ENCODE measurements at places on chromosomes 5 and 9.

- no peak for DNase-seq
These were observed 23.2 kb upstream of the TBC1D9B start for GRCh38 chr5:179930788-179931473.

- DNase-seq: peak; percentile 56
These were observed 9.9 kb downstream of the ZBED3 start for GRCh38 chr5:77076961-77077828.

DNA sequence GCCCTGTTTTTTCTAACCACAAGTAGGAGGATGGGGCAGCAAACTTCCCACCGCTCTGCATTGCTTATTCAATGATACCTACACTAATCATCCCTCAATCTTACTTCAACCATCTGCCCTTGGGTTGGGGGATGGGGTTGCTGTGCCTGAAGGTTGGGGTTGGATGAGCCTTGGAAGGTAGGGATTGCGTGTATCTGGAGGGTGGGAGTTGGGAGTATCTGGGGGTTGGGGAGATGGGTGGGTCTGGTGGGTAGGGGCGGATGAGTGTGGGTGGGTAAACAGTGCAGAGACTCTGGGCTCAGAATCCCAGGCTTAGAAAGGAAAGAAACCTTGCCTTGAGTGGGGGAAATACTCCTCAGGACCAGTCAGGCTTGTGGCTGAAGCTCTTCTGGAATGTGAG lies 467.4 kb downstream of the DIRAS2 start:
- no peak for DNase-seq

DNA sequence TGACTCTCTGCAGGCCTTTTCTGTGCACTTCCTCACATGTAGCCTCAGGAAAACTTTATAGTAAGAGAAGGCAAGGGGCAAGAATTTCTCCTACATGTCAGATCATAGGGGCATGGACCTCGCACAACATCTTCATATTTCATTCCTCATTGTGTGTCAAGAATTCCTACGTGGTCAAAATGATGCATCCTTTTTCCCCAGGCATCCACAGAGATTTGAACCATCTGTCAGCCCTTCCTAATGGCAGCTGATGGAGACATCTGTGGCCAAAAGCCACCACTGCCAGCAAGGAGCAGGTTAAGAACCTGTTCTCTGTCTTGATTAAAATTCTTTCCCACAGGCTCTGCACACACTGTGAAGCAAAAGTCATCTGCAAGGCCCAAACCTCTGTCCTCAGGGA lies 42.5 kb downstream of the MFAP3 start:
- no peak for DNase-seq

GRCh38 chr9:79883073-79883645 lies 311.4 kb downstream of the TLE4 start:
- DNase-seq: no peak

DNA sequence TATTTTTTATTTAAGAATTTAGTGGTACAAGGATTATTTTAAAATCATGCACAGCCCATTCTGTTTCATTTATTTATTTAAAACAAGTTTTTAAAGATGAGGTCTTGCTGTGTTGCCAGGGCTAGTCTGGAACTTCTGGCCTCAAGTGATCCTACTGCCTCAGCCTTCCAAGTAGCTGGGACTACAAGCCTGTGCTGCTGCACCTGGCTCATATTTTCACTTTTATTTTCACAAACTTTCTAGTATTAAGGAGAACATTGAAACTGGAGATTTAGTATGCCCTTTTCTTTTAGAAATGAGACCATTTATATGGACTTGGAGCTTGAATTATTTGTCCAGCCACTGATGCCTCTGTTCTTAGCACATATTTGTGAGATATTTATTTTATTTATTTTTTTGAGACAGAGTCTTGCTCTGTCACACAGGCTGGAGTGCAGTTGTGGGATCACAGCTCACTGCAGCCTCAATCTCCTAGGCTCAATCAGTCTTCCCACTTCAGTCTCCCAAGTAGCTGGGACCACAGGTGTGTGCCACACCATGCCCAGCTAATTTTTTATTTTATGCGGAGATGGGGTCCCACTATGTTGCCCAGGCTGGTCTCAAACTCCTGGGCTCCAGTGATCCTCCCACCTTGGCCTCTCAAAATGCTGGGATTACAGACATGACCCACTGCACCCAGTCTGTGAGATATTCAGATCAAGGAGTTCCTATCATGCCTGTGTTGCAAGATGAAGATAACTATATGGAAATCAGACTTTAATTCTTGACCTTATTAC lies 7.4 kb downstream of the DMXL1 start:
- no peak for DNase-seq

GRCh38 chr9:135601988-135602387 lies 37.4 kb downstream of the GLT6D1 start:
- no peak for DNase-seq

- DNase-seq: no peak
These were observed 70.4 kb downstream of the ARRDC3 start for GRCh38 chr5:91312698-91313097.

DNA sequence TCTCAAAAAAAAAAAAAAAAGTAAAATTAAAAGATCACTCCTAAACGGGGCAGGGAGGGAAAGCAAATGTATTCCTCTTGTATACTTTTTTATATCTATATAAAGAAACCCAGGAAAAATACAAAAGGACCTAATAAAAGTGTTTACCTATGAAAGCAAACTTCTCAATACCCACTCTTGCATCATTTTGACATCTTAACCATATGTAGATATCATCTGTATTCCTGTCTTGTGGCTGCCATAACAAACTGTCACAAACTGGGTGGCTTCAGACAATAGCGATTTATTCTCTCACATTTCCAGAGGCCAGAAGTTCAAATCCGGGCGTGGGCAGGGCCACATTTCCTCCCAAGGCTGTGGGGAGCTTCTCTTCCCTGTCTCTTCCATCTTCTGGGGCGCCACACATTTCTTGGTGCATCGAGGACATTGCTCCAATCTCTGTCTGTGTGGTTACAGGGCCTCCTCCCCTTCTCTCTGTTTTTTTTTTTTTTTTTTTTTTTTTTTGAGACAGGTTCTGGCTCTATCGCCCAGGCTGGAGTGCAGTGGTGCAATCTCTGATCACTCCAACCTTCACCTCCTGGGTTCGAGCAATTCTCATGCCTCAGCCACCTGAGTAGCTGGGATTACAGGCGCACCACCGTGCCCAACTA lies 58.4 kb upstream of the IL17B start:
- DNase-seq: no peak

DNA sequence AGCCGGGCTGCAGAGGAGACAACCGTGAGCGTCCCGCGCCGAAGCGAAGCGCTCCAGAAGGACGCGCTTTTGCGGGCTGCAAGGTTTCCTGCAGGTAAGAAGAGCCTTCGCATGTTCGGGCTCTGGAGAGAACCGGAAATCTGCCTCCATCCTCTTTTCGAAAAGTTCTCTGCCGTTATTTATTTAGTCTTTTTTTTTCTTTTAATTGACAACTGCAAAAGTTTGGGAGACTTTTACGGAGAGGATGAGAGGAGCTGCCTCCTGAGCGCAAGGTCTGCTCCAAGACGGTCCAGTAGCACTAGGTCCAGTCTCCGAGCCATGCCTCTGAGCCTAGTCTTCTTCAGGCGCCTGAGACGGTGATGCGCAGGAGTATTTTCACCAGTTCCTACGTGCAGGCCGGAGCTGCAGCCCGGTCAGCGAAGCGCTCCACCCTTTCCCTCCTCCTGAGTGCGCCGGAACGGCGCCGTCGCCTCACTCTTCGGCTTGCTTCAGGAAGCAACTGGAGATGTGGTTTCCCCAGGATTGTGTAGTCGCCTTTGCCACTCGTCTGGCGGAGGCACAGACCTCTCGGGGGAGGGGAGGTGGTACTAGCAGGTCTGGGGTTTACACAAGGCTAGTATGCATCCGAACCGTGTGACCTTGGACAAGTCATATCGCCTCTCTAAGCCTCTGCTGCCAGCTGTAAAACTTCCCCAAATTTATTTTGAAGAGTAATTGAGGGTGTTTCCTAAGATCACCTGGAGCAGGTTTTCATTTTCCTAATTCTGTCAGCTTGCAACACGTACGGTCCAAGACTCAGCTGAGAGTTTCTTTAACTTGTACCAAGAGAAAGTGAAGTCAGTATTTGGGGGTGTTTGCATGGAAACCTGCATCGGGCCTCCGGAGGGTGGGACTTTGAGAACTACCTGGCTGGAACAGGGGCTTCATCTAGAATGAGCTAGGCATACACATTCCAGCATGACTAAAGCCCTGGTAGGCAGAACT lies 4.5 kb downstream of the POU4F3 start:
- no peak for DNase-seq

- DNase-seq: no peak
These were observed 56.7 kb upstream of the SLC44A1 start for GRCh38 chr9:105187781-105188180.

DNA sequence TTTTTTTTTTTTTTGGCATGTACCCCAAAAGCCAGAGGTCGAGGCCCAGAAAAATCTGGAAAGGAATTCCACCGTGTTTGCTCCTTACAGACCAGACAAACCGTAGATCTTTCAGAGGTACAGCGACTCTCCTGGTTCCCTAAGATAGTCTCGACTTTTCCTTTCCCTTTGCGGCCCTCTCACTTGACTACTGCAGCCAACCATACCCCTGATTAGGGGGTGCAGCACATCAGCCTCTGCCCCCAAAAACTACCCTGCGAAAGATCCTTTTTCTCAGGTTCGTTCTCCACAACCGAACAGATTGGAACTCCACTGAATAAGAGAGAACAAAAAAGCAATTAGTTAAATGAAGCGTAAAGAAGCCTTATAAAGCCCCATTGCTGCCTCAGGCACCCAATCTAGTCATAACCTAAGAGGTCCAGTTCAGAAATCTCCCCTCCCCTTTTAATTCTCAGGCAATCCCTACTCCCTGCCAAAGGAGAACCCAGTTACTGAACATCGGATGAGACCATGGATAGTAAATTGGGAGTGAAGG lies 379 bp upstream of the TICAM2 start:
- DNase-seq: no peak

- no peak for DNase-seq
These were observed 148.1 kb downstream of the RGS3 start for GRCh38 chr9:113611461-113612215.

DNA sequence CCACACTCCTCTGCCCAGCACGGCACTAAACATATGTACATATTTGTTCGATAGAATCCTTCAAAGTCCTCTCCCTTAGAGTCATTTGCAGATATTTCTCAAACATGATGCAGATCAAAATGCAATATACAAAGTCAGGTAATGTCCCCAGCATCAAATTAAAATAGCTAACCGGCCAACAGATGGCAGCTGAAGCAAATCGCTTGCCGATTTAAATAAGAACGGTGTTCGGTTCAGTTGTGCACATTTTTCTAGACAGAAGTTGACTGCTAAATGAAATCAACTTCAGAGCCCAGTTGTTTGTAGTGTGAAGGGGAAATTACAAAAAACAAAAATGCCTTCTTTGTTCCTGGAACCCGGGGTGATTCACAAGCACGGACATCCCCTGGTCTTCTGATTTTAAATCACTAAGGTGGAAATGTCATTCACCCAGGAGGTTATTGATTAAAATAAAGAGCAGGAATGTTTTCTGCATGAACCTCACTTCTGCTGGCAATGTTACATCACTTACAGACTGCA lies 219.2 kb downstream of the EBF1 start:
- DNase-seq: no peak

DNA sequence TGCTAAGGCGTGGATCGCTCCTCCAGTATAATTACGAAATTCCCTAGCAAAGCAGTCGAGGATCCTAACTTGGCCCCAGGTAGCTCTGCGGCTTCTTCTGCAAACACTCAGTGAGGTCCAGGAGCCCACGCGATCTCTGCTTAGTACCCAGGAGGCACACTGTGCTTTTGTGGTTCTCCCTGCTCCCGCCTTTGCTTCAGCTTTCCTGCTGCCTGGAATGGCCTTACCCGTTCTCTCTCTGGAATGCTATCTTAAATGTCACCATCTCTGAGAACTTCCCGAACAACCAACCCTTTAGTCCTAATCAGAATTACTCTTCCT lies 639 bp downstream of the INVS start:
- DNase-seq: no peak

DNA sequence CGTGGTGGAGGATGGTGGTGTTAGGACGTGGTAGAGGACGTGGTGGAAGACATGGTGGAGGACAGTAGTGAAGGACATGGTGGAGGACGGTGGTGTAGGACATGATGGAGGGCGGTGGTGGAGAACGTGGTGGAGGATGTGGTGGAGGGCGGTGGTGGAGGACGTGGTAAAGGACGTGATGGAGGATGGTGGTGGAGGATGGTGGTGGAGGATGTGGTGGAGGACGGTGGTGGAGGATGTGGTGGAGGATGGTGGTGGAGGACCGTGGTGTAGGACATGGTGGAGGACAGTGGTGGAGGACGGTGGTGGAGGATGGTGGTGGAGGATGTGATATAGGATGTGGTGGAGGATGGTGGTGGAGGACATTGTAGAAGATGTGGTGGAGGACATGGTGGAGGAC lies 67.6 kb downstream of the S1PR3 start:
- no peak for DNase-seq

DNA sequence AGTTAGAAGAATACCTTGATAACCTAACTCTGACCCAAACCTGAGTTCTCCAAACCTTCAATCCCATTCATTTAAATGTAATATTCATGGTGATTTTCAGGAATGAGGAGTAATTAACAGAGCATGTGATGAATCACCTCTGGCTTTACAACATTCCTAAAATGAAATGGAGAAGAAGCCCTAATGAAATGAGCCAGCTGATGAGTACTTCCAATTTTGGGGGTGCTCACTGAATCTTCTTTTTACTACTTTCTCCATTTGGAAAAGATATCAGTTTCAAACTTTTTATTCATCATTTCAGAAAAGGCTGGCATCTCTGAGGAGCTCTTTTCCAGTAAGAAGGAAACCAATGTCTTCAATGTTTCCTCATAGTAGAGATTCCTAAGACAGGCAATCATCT lies 2.9 kb upstream of the SPINK5 start:
- DNase-seq: no peak

- DNase-seq: no peak
These were observed 609.7 kb upstream of the DAB2 start for GRCh38 chr5:40034441-40034840.

- DNase-seq: no peak
These were observed 34.6 kb downstream of the TTC39B start for GRCh38 chr9:15272377-15272928.

DNA sequence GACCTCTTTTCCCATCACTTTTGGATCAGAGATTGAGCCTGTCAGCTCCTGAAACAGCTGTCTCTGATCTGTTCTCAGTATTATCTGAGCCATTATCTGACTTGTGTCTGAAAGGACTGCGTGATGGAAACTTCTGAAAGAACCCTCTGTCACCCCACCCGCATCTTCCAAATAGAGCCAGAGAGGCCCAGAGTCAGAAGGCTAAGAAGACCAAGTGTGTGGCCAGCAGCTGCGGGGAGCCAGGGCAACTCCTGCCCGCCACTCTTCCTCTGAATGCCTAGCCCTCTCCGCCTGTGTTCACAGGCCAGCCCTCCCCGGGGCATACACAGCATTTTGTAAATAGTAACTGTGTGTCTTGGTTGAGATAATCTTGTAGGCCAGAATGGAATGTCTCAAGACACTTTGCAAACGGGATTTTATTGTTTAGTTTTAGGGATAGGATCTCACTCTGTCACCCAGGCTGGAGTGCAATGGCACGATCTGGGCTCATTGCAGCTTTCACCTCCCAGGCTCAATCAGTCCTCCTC lies 92.7 kb downstream of the AOPEP start:
- DNase-seq: peak; percentile 77

Data from right lung (tissue), 10 donors.